NCI-H1694 (cell line): ENCODE measurements at places on chromosomes 6 and 20.

DNA sequence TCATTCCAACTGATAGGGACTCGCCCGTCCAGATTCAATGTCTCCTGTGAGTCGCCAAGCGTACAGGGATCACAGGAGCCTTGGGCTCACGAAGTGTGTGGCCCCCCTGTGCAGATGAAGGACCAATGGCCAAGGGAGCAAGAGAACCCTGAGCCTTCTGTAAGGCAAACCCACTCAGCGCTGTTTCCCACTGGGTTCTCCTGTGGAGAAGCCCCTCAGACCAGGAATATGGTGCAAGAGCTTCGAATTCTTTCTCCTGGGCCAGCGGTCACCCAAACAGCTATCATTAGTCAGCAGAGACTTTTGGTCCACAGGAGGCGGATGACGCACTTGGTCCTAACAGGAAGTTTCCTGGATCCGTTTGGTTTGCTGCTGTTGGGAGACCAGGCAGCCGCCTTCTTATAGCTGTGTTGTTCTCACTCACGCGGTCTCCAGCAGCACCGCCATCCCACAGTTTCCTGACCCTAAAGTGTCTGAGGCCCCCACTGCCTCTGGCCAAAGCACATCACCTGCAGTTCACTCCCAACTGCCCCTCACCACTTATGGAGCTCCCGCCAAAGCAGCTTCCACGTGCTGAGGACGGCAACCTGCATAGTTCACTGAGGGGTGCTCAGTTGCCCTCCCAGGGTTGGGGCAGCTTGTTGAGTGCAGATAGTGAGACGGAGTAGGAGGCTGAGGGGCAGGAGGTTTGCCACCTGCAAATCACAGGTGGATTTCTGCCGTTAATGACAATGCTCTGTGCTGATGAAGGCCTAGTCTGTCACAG, 268.6 kb downstream of the ERMARD start:
- no peak for DNase-seq

GRCh38 chr6:35804996-35805736, at the start of gene LHFPL5:
Gene LHFPL5 (plus strand): TSS chr6:35805352. CDS start chr6:35805671, 319 bp downstream.
- DNase-seq: peak; percentile 17

DNA sequence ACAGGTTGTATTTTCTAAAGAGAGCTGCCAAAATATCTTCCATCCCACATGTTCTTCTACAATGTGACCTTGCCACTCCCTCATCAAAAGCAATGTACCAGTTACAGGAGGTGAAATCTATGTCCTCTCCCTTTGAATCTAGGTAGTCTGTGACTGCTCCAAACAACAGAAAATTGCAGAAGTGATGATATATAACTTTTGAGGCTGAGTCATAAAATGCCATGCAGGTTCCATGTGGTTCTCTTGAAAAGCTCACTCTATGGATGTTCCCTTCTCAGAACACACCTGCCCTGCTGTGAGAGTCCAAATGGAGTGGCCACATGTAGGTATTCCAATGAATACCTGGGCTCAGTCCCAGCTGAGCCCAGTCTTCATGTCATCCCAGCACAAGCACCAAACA, 16.9 kb upstream of the PHIP start:
- DNase-seq: no peak

GRCh38 chr20:57610261-57610952, 9.8 kb downstream of the ZBP1 start:
- no peak for DNase-seq

GRCh38 chr6:87945966-87946365, 101.7 kb upstream of the SPACA1 start:
- DNase-seq: peak; percentile 66

GRCh38 chr6:125480571-125480970, 178.8 kb upstream of the HDDC2 start:
- DNase-seq: no peak

- DNase-seq: no peak
These were observed 52.8 kb downstream of the NCOA7 start for GRCh38 chr6:125843593-125843992.
